LHCN-M2 (cell line): ENCODE measurements at places on chromosomes 13 and 19. TPM values are rescaled to one million over a fixed set of nuclear protein-coding genes. Genes with fewer than 3 reads are reported as not detected.

The OR7A17 gene
- total RNA-seq = not detected in 2 replicates

DNA sequence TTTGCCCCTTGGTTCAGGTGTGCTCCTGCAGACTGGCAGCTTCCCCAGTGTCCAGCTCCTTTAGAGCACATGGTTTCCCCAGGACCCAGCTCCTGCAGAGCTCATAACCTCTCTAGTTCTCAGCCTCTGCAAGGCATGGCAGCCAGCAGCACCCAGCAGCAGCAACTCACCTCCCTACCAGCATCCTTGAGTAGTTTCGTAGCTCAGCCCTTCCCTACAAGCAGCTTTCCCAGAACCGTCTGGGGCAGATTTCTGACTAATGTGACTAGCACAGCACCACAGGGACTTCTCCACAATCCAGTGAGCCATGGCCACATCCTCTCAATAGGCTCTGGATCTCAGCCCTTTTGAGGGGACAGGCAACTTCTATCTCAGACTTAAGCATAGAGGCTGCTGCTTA lies 14.1 kb upstream of the METTL21C start:
- DNase-seq = no peak

The SIAH3 gene
- not detected in 2 replicates for total RNA-seq

- DNase-seq = peak; percentile 93
Observed at GRCh38 chr13:46489586-46490023, 63.4 kb upstream of the LRCH1 start.

GRCh38 chr13:35789335-35790165 lies 313.1 kb upstream of the MAB21L1 start:
- DNase-seq = peak; percentile 23

DNA sequence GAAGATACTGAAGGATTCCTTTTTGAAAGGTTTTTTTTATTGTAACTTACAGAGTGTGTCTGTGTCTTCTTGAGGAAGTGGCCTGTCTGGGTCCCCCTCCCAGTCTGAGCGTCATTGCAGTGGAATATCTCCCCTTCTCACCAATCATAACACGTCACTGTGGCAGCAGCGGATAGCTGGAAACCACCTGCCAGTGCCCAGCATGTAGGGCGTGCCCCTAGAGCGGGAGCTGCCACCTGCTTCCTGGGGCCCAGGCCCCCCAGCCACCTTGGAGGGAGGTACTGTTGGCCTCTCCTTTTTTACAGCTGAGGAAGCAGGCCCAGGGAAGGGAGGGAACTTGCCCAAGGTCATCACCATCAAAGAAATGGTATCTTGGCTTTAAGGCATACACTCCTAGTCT lies 4.6 kb upstream of the DNM2 start:
- no peak for DNase-seq

GRCh38 chr13:27188239-27188638 lies 16.6 kb upstream of the USP12 start:
- no peak for DNase-seq

DNA sequence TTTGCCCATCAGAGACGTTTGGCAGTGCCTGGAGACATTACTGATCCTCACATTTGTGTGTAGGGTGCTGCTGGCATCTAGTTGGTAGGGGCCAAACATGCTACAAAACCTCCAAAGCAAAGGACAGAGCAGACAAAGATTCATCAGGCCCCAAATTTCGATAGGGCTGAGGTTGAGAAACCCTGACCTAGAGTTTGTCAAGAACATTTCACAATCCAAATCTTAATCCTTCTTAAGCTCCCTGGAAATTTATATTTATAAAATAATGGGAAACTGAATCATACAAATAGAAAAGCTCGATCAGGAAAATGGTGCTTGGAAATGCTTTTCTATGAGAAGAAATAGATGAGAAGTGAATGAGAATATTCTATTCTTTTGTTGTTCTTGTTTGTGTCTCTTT lies 273.6 kb downstream of the DCT start:
- peak; percentile 21 for DNase-seq

The SYT5 gene
- not detected in 2 replicates for total RNA-seq

DNA sequence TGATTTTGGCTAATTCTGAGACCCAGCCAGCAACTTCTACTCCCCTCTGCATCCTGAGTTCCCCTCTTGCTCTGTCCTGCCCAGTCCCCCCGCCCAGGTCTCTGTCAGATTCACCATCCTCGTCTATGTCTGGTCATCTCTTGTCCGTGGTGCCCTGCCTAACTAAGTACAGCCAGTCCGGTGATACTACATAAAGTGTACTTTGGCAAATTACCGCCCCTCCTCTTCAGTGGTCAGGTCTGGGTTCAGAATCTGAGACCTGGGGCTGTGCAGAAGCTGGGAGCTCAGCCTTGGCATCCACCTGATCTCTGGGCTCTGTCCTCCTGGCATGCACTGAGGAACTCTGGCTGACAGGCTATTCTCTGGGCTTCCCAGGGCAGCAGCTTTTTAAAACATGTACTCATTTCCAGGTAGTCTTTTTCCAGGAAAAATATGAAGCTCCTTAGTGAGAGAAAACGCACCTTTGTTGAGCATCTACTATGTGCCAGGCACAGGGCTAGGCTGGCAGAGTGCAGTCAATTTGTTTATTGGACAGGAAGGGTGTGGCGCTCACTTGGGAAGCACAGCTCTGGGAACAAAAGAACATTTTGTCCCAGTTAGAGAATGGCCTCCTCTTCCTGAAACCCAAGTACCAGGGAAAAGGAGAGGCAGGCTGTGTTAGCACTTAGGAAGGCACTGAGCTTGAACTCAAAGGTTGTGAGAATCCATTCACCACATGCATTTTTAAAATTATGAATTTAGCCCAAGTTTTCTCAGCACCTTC lies 88.9 kb downstream of the TSHZ3 start:
- DNase-seq = peak; percentile 55

DNA sequence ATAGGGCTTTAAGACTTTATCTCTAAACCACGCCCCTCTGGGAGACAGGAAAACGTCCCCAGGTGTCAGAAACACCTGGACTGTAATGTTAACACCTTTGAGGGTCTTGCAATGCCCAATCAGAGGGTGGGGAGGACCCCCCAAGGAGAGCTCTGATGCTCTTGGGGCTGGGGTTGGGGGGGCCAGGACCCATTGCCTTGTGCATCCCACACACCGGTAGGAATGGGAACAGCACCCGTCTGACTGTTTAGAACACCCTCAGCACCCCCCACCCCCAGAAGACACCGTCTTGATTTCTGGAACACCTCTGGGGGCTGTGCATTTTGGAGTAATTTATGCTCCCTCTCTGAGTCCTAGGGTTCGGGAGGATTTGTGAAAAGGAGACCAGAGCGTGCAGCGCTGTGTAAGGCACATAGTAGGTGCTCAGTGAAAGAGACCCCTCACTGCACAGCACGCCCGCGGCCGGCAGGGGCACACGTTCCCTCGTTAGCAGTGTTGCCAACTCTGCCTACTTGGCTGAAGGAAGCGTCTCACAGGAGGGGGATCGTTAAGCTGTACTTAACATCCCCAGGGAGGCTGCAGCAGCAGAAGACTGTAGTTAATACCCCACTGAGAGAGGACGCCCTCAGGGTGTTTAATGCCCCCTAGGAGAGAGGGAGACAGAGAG lies 2.8 kb upstream of the ERFL start:
- DNase-seq = no peak

DNA sequence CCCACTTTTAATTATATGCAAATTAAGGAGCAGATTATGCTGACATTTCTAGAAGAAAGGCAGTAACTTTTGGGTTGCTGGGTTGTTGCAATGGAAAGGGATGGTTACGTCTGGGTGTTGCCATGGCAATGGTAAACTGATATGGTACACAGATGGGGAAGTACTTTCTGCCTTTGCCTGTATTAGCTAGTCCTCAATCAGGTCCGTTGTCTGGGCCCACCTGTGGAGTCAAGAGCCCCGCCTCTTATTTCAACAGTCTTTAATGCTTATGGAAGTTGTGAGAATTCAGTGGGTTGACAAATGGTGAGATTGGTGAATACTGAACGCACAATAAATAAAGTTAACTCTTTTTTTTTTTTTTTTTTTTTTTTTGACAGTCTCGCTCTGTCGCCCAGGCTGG lies 30.6 kb upstream of the DPP9 start:
- DNase-seq = no peak

DNA sequence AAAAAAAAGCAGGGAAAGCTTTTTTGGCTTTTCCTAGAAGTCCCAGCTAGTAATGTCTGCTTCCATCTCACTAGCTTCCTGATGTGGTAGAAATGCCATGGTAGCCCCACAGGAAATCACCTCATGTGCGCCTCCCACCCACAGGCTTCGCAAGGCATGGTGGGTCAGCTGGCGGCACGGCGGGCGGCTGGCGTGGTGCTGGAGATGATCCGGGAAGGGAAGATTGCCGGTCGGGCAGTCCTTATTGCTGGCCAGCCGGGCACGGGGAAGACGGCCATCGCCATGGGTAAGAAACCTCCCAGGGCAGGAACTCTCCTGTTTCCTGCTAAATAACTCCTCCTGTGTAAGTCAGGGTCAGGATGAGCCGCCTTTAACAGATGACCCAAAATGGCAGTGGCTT lies 10.4 kb downstream of the RUVBL2 start:
- no peak for DNase-seq
